ENCODE measurements at places on chromosomes 5 and 9. TPM values are rescaled to one million over a fixed set of nuclear protein-coding genes. Genes with fewer than 3 reads are reported as not detected.

GRCh38 chr9:93654351-93654961 is 78.1 kb downstream of the PHF2 start:
- peaks cover 28% of the 10 kb centered on the region for H3K36me3 ChIP-seq
- H3K4me1 ChIP-seq = peaks cover 8% of the 10 kb centered on the region
- peak; percentile 35 for DNase-seq
- H3K27me3 ChIP-seq = no peaks in the 10 kb centered on the region

GRCh38 chr9:126702151-126703001 is 88.6 kb downstream of the LMX1B start:
- DNase-seq = no peak
- peaks cover 21% of the 10 kb centered on the region for H3K4me1 ChIP-seq
- no peak overlapping the region for H3K27ac ChIP-seq
- peaks cover 26% of the 10 kb centered on the region for H3K27me3 ChIP-seq

- no peaks in the 10 kb centered on the region for H3K36me3 ChIP-seq
- no peak overlapping the region for H3K4me3 ChIP-seq
- DNase-seq = peak; percentile 48
- H3K4me1 ChIP-seq = no peaks in the 10 kb centered on the region
These were observed 99.0 kb upstream of the SLC1A3 start for GRCh38 chr5:36507332-36507952.

DNA sequence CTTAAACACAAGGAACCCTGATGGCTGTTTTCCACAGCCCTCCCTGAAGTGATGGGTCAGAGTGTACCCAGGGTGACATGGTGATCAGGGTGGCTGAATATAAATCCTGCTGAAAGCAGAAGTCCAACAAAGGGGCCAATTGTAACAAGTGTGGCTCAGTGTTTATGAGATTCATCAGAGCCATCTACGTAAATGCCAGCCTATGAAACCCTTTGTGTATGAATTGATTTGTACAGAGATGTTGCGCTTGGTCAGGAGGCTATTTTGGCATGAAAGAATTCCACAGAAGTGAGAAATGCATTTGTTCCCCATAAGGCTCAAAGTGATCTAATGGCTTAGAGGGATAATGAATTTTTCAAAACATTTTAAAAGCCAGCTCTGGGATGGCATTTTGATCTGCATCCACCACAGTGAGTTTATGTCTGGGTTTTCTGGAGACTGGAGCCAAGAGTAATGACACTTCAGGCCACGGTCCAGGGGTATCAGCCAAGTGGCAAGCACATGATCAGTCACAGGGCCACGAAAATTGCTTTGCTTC is 12.4 kb downstream of the PRUNE2 start:
- DNase-seq = no peak
- H3K4me3 ChIP-seq = no peak overlapping the region
- peaks cover 6% of the 10 kb centered on the region for H3K27me3 ChIP-seq

GRCh38 chr5:94903726-94904125 is 285.3 kb downstream of the SLF1 start:
- no peaks in the 10 kb centered on the region for H3K4me1 ChIP-seq
- H3K27me3 ChIP-seq = peaks cover 2% of the 10 kb centered on the region
- H3K27ac ChIP-seq = no peak overlapping the region
- DNase-seq = no peak
- no peaks in the 10 kb centered on the region for H3K36me3 ChIP-seq

GRCh38 chr9:82052081-82052480 is 63.5 kb downstream of the SPATA31D1 start:
- no peak overlapping the region for H3K4me3 ChIP-seq
- no peak for DNase-seq
- no peaks in the 10 kb centered on the region for H3K27me3 ChIP-seq
- H3K36me3 ChIP-seq = no peaks in the 10 kb centered on the region
- H3K4me1 ChIP-seq = no peaks in the 10 kb centered on the region

DNA sequence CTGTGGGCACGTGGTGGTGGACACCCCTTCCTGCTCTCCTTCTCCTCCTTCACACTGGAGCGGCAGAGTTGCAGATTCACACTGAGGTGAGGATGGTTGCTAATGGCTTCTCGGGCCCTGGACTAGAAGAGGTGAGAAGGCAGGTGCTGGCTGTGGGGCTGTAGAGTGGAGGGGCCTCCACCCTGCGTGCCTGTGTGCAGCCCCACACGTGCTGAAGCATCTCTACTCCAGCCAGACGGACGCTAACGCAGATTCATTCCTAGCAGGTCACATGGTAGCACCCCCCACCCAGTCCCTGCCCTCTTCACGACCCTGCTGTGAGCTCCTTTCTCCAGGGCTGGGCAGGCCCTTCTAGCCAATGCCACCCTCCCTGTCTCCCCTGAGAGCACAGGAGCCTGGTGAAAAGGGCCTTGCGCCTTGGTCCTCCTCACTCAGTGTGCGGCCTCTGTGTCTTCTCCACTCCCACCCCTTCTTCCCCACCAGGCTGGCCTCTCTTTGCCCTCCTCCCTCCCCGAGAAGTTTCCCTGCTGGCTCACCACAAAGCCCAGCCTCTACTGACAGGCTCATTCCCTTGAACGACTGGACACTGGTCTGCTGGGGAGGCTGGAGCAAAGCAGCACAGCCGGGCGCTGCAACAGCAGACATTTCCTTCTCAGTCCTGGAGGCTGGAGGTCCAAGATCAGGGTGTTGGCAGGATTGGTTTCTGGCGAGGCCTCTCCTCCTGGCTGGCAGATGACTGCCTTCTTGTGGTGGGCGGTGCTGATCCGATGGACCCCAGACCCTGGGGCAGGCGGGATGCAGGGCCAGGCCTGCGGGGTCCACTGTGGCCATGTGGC is 14.2 kb downstream of the CACNA1B start:
- H3K27me3 ChIP-seq = no peaks in the 10 kb centered on the region
- no peaks in the 10 kb centered on the region for H3K4me1 ChIP-seq
- DNase-seq = no peak

DNA sequence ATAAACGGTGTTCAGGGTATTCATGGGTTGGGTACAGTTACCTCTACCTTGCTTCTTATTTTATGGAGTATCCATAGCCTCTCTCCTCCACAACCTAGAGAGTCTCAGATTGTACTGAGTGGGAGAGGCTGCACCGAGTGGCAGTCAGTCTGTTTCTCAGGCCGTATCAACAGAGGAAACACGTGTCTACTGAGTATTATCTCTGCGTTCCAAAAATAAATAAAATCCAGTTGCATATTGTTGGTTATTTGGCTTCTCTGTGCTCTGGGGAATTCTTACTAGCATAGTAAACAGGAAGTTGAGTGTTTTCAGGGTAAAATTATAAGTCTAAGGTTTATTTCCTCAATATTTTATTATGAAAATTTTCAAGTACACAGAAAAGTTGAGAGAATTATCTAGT is 231.0 kb downstream of the ARHGEF28 start:
- DNase-seq = no peak
- H3K36me3 ChIP-seq = no peaks in the 10 kb centered on the region
- H3K4me3 ChIP-seq = no peak overlapping the region
- no peak overlapping the region for H3K27ac ChIP-seq
- H3K27me3 ChIP-seq = peaks cover 3% of the 10 kb centered on the region
- H3K4me1 ChIP-seq = no peaks in the 10 kb centered on the region

DNA sequence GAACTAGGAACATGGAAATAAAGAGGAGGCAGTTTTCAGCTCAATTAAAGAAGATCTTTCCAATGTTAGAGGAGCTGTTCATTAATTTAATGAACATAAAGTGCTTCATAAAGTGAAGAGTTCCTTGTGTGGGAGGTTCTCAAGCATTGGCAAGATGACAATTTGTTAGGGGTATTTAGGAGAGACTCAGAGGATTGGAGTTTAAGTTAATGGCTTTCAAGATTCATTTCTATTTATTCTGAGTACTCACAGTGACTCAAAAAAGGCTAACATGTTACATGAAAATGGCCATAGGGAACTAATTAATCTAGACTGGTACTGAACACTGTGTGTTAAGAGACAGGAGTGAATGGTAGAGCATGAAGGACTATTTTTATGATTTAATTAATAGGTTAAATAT is 55.4 kb upstream of the CDH12 start:
- no peaks in the 10 kb centered on the region for H3K36me3 ChIP-seq
- no peaks in the 10 kb centered on the region for H3K4me1 ChIP-seq

- peaks cover 76% of the 10 kb centered on the region for H3K4me1 ChIP-seq
- peaks cover 4% of the 10 kb centered on the region for H3K36me3 ChIP-seq
- H3K27ac ChIP-seq = peak overlapping the region; percentile 43
- H3K4me3 ChIP-seq = peak overlapping the region; percentile 16
- H3K27me3 ChIP-seq = no peaks in the 10 kb centered on the region
These were observed 24.3 kb downstream of the KIF2A start for GRCh38 chr5:62330302-62330701.

DNA sequence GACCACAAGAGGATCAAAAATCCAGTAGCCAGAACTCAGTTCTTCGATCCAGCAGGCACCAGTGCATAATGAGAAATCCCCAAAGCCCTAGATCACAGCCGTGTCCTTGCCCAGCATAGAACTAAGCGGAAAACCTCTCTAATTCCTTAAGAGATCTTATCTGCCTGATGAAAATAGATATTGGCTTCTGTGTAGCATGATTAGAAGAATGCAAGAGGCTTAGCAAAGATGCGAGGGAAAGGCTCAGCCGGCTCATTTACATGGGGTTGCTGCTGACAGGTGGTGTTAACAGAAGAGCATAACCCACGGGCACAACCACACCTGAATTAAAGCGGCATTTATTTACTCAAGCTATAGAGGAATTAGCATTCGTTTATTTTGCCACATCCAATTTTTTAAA is 400.0 kb upstream of the ADAMTS16 start:
- no peaks in the 10 kb centered on the region for H3K4me1 ChIP-seq
- H3K27ac ChIP-seq = no peak overlapping the region
- DNase-seq = no peak
- peaks cover 4% of the 10 kb centered on the region for H3K36me3 ChIP-seq
- no peak overlapping the region for H3K4me3 ChIP-seq
- H3K27me3 ChIP-seq = no peaks in the 10 kb centered on the region

- no peak overlapping the region for H3K27ac ChIP-seq
- H3K4me1 ChIP-seq = peaks cover 1% of the 10 kb centered on the region
- no peak overlapping the region for H3K4me3 ChIP-seq
- no peak for DNase-seq
- H3K27me3 ChIP-seq = peaks cover 6% of the 10 kb centered on the region
These were observed 86.9 kb upstream of the SIMC1 start for GRCh38 chr5:176151281-176151680.

GRCh38 chr5:139294374-139295165 is 1.0 kb downstream of the MATR3 start:
- peaks cover 46% of the 10 kb centered on the region for H3K4me1 ChIP-seq
- H3K27me3 ChIP-seq = no peaks in the 10 kb centered on the region
- H3K36me3 ChIP-seq = no peaks in the 10 kb centered on the region
- DNase-seq = peak; percentile 66

DNA sequence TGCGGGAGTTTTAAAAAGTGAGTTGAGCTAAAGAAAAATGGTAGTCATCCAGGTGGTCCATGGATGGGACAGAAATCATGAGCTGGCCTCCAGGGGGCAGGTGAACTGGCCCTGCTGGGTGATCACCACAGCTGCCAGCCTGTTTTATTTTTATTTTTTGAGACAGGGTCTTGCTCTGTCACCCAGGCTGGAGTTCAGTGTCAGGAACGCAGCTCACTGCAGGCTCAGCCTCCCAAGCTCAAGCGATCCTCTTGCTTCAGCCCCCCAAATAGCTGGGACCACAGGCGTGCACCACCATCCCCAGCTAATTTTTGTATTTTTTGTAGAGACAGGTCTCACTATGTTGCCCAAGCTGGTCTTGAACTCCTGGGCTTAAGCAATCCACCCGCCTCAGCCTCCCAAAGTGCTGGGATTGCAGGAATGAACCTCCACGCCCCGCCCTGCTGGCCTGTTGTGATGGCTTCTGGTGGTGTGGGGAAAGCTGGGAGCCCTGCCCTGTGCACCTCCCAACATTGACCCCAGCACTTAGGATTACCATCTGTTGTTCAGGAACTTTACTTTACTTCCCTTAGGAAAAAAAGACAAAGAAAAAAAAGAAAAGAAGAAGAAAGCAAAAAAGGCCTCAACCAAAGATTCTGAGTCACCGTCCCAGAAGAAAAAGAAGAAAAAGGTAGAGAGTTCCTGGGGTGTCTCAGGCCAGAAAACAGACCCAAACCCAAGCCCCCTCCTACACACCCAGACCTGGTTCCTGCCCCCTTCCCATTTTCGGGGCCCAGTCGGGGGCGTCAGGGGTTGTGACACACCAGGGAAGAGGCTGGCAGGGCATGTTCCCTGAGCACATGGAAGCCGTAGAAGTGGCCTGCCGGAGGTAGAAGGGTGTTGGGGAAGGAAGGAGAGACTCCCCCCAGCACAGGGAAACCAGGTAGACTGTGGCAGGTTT is 14.7 kb downstream of the CD74 start:
- H3K4me3 ChIP-seq = no peak overlapping the region
- peak overlapping the region; percentile 67 for H3K27ac ChIP-seq
- H3K4me1 ChIP-seq = peaks cover 4% of the 10 kb centered on the region
- H3K36me3 ChIP-seq = peaks cover 80% of the 10 kb centered on the region

DNAJC18 gene
- total RNA-seq = 5.5 TPM

IRX2 gene
- not detected for total RNA-seq

LHX3 gene
- not detected for total RNA-seq

HOMER1 gene
- 5.4 TPM for total RNA-seq

CKMT2 gene
- not detected for total RNA-seq

PCDHGB6 gene
- total RNA-seq = 0.30 TPM

IL5 gene
- not detected for total RNA-seq

Measured in naive thymus-derived CD8-positive, alpha-beta T cell (primary cell).